Activated CD8-positive, alpha-beta memory T cell treated with anti-CD3 and anti-CD28 coated beads for 1 hour (primary cell): ENCODE measurements at places on chromosomes 7 and 10.

- no peak for DNase-seq
Observed at GRCh38 chr10:78774614-78774998, 294.2 kb upstream of the ZMIZ1 start.

DNA sequence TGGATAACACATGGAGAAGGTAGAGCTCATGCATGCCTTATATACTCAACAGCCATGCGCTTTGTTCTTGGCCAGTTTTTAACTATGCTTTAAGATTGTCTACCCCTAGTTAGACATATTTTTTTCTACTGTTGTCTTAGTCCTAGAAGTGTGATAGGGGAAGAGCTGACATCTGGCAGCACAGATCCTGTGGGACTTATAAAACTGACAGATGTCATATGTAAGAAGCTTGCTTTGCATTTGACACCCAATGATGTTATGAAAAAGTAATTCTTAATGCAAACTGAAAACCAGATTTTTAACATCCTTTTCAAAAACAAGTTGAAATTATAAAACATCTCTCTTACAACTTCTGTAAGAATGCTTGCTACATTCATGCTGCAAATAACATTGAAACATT is 715.9 kb upstream of the LRRN3 start:
- DNase-seq: no peak

DNA sequence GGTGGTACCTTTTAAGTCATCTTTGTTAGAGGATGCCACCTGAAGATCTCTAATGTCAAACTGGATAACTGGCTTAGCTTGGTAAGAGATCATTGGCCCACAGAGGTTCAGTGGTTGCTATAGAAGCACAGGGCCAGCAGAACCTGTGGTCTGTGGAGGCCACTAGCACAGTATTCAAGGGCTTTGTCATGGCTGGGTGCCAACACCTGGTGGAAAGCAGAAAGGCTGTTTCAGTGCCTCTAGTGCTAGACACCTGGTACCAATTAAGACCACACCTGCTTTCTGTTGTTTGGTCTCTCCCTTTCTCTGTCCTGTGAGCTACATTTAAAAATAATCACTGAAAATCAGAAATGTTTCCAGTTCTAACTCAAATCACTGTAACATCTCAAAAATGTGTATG is 10.0 kb upstream of the PCGF5 start:
- no peak for DNase-seq

DNA sequence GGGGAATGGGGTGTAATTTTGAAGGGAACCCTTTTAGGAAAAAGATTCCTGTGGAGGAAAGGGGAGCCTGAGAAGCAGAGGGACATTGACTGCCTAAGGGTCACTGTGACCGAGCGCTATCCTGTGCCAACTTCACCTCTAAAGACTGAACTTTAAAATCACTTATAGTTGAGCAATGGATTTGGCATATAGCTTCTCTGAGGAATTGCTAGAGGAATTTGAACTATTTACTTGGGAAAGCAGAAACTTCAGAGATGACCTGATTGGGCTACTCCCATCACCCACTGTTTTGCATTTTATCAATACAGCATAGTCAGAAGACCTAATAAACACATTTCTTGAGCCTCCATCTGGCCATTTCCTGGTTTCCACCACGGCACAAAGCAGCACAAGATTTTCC is 23.7 kb upstream of the WNT16 start:
- DNase-seq: no peak

GRCh38 chr10:113716109-113716910 is 35.2 kb upstream of the PLEKHS1 start:
- no peak for DNase-seq

DNA sequence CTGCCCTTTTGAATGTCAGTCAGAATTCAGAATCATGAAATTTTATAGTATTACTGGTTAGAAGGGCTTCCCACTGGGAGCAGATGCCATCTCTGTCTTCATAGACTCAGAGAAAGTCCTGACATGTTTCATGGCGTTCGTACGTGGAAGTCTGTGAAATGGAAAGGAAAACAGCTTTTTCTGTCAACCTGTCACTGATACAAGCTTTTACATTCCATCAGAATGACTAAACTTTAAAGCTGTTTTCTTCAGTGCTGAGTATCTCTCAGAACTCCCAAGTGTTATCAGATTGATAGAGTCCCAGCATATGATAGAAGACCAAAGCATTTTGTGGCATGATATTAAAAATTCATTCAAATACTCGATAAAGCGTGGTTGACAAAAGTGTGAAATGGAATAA is 726.7 kb upstream of the GALNT17 start:
- no peak for DNase-seq

GRCh38 chr10:1615186-1615954 is 122.0 kb downstream of the ADARB2 start:
- DNase-seq: no peak

DNA sequence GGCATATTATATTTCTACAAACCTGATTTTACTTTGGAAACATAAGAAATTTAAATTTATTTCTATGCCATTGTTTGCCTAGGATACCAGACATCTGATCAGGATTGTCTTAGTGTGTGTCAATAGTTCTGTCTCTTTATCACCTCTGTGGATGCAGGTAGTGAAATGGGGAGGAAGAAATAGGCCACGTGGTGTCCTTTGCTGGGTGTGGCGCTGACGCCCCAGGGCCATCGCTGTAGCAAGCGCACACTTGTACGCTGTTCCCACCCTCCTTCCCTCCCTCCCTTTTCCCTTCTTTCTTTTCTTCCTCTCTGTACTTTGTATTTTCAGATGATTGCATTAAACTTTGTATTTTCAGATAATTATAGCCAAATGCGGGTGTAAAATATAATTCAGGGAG is 5.0 kb downstream of the DOCK1 start:
- no peak for DNase-seq

GRCh38 chr10:33781606-33782395 is 447.3 kb upstream of the NRP1 start:
- DNase-seq: no peak

DNA sequence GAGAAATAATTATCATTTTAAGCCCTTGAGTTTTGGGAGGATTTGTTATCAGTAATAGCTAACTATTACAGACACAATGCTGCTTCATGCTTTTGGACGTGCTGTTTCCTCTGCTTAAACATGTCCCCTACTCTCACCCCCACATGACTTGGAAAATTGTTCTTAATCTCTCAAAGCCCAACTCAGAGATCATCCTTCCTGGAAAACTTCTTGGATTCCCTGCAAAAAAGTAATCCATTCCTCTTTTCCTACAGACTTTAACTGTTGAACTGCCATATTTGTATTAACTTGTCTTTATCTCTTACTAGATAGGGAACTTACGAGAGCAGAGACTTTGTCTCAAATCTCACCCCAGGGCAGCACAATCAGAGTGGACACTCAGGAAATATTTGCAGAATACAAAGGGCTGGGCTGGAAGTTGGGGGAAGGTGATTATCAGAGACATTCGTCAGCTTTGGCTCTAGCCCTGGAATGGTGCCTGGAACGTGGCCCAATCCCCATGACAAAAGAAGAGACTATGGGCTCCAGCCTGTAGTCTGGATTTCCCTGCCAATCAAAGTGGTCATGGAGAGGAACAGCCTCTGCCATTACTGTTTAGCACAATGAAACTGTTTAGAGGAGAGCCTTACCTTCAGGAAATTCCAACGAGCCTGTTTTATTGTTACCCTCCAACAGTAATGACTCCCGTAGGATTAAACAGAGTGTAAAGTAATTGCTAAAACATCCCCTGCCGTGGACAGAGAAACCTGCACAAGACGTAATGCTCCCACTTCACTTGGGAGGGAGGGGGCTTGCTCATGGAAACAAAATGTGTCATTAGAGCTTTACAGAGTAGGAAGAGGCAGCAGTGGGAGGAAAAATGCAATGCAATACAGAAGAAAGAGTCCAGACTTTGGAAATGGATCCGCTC is 140.4 kb upstream of the AUTS2 start:
- no peak for DNase-seq

DNA sequence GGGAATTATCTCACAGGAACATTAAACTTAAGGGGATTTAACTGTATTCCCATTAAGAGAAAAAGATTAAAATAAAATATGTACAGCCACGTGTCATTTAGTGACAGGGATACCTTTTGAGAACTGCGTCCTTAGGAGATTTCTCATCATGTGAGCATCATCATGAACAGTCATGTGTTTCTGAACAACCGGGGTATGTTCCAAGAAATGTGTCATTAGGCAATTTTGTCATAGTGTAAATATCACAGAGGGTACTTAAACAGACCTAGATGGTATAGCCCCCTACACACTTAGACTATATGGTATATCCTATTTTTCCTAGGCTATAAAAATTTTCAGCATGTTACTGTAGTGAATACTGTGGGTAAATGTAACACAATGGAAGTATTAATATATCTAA is 840.3 kb downstream of the CNTNAP2 start:
- DNase-seq: no peak

GRCh38 chr10:24929056-24929544 is 23.3 kb downstream of the PRTFDC1 start:
- DNase-seq: no peak

- DNase-seq: no peak
Observed at GRCh38 chr7:74069086-74069541, 14.5 kb upstream of the LIMK1 start.

GRCh38 chr7:100170101-100170897 is 1.9 kb upstream of the GAL3ST4 start:
- DNase-seq: no peak

DNA sequence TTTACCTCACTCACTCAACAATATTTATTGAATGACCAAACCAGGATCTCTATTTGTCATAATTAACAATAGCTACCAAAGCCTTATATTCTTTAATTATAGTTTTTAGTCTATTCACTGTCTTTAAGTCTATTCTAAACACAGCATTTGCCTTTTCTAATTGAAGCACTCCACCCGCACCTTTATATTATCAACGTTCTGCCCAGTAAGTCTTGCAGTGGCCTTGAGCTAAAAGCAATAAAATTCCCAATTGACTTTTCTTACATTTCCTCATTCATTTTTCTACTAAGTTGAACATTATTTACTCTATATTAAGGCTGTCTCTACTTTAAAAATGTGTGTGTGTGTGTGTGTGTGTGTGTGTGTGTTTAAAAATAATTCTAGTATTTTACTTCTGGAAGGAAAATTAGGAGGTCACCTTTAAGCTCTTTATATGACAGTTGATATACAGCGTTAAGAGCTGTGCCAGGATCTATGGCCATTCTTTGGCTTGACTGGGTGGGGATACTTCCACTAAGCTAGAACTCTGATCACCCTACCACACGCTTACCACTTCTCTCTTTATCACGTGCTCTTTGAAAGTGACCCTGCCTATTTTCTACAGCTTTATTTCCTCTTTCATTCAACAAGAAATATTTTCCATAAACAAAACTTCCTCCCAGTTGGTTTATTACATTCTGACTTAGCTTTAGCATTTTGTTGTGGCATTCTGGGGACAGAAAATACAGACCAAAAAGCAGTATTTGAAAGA is 8.8 kb downstream of the PAPSS2 start:
- no peak for DNase-seq

DNA sequence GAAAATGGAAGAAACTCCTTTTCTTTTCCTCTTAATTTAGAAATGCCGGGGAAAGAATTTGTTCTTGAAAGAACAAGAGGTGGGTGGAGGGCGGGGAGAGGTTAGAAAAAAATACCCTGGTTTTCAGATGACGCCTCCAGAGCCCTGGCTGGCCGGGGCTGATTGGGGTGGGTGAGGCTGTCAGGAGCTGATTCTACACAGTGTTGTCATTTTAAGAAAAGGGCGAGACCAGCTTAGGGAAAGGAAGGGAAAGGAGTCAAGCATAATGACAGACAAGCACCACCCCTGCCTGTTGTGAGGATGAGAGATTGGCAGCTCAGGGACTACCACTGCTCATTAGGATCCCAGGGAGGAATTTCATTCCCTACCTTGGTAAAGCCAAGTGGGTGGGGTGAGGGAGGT is 9.9 kb upstream of the FAM180A start:
- no peak for DNase-seq

DNA sequence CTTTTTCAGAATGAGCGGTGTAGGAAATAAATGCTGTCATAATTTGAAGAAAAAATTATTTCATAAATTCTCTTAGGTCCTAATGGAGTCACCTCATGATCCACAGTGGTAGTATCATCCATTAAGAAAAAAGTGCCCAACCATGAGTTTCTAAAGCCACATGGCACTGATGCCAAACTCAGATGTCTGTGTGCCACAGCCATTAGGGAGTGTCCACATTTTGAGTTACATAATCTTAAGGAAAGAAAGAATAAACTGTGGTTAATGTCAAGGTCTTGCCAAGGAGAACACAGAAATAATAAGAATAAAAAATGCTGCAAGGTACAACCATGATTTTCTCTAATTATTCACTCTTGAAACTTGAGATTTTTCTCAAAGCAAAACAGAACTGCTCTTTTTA is 1101.8 kb downstream of the SORCS3 start:
- DNase-seq: no peak

GRCh38 chr10:46538717-46539426 is 17.6 kb downstream of the GPRIN2 start:
- DNase-seq: no peak

DNA sequence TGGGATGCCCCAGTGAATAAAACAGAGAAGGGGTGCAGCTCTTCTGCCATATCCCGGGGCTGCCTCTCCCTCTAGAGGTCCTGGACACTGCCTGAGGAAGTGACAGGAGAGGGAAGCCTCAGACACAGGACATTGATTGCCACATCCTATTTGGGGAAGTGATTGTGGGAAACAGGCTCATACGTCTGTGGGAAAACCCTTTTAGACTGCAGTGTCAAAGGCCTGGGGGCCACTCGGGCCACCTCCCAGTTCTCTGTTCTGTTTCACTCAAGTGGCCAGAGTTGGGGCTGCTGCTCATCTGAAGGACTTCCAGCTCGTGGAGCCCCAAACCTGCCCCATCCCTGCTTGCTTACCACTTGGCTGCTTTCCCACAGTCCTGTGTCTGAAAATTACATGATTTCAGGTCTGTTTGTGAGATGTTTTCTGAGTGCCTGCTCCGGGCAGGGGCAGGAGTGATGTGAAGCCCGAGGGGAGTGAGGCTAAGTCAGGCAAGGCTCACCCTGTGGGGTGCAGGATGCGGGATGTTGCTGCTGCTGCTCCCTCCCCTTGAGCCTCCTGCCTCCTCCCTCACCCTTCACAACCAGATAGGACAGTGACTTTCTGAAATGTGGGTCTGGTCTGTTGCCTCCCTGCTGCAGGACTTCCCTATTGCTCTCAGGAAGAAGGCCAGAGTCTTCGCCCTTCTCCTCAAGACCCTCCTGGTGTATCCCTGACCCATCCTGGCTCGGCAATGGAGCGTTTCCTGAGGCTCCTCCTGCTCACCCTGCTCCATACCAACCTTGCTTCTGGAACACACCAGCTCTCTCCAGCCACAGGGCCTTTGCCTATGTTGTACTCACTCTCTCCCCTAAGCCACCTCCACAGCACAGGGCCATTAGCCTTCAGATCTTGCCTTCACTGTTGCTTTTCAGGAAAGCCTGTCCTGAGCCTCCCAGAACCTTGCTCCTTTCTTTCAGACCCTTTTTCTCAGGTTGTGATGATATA is 58.4 kb downstream of the NEURL1 start:
- no peak for DNase-seq

GRCh38 chr10:77983384-77984341 is 45.7 kb downstream of the POLR3A start:
- no peak for DNase-seq
